ENCODE measurements at places on chromosomes 2 and 18.
A peak's percentile ranks its signal among the peaks of the same experiment; 100 is the strongest.

DNA sequence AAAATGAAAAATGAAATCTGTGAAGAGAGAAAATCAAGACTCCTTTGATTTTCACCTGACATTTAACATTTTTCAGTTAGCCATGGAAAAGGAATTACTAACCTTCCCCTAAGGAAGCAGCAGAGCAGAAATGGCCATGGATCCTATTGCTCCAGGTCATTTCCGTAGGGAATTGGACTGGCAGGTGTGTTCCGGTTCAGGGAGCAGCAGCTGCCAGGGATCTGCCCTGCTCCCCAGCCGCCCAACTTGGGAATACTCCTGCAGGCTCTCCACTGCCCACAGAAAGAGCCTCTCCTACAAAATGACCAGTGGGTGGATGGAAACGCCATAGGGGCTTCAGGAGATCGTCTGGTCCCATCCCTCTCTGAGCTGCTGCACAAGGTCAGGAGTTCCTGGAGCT lies 86.0 kb upstream of the MAPK4 start:
- DNase-seq, result no peak

GRCh38 chr2:109463891-109464290 lies 149.9 kb downstream of the SEPTIN10 start:
- DNase-seq, result no peak

GRCh38 chr2:85797263-85797660 lies 43.5 kb downstream of the ATOH8 start:
- no peak for DNase-seq

GRCh38 chr2:122009561-122009960 lies 254.1 kb downstream of the TSN start:
- DNase-seq, result no peak

DNA sequence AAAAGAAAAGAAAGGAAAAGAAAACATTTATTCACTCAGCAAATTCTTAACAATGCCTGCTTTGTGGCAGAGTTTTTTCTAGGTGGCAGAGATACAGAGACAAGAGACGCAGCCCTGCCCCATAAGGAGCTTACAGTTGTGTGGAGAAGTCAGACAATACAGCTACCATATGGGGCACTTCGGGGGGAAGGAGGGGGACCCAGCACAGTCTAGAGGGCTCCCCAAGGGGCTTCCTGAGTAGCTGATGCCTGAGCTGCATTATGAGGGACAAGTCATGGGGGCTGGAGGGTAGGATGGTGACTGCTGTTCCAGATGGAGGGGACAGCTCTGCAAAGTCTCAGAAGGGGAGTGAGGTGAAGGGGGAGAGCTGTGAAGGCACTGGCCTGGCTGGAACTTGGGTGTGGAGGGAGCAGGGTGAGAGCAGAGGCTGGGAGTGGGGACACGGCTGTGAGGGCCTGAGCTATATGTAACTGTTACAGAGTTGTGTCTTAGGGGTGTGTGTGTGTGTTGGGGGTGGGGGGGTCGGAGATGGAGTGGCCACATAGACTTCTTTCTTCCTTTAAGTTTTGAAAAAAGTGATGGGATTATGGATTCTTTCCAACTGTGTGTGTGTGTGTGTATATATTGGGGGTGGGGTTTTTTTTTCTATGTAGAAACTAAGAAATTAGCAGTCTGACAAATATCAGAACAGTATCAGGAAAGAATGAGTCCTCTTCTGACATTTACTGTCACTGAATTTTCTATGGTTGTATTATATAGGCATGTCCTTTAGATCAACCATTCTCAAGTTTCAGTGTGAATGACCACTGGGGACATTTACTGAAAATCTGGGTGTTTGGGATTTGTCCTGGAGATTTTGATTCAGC lies 66.0 kb upstream of the HAAO start:
- no peak for DNase-seq

GRCh38 chr2:26621469-26622199 lies 19.5 kb downstream of the CIB4 start:
- DNase-seq, result no peak

DNA sequence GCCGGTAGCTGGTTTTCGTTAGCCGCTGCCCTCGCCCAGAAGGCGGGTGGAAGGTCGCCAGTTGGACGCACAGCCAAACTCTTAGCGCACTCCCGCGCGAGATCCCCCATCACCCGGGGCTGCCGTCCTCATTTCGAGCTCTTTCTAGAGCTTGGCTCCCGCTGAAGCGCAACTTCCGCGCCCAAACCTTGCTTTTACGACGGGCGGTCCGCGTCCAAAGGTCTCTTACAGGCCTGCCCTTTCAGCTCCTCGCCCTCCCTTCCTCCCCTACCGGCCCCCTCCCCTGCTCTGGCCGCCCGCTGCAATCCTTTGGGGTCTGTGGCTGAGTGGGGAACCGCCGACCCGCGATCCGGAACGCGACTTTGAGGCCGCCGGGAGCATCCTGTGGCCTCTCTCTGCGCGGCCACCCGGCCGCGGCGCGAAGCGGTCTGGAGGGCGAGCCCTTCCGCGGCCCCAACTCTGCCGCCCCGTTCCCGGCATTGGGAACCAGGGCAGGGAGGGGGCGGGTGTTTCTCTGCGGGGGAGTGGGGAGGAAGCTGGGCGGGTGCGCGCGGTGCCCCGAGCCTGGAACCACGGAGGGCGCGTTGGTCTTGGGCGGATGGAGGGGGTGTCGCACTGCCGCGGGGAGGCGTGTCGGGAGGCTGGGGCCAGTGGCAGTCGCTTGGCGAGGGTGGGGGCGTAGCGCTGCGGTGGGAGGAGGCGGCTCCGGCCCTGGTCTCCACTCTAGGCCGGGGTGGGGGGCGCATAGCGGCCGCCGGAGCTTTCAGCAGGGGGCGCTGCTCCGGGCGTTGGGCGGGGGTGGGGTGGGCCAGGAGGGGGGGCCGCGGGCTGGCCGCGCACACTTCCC lies at the start of gene GDF7:
Gene GDF7, plus strand, starts transcription at position 841 of the 847 bp plus-strand sequence. CDS start 96 bp downstream, outside the sequence.
- DNase-seq, result no peak

GRCh38 chr2:234689911-234690379 lies 193.1 kb upstream of the ARL4C start:
- no peak for DNase-seq

- DNase-seq, result no peak
Observed at GRCh38 chr18:36917907-36918306, 89.0 kb downstream of the KIAA1328 start.

DNA sequence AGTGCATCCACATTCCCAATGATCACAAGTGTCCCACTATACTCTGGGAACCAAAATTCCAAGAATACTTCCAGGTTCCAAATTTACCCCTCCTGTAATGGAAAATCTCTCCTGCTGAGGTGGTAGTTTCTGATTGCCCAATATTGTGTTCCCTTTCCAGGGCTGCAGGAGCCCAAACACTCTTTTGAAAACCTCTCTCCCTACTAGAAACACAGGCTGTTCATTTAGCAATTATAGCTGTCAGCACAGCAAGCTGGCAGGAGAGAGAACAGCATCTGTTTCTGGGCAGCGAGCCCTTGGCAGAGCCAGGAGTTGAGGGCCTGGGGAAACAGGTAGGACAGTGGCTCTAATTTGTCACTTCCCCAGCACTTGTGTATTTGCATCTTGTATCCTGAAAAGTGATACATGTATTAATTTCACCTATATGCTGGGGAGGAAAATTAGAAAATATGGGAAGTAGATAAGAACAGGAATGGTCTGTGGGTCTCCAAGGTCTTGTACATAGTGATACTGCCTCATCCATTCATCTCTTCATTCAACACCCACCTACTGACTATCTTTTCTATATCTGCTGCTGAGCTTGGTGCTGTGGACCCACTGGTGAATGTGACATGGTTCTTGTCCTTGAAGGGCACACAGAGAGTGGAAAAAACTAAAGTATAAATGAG lies 16.9 kb upstream of the PAIP2B start:
- DNase-seq, result no peak

DNA sequence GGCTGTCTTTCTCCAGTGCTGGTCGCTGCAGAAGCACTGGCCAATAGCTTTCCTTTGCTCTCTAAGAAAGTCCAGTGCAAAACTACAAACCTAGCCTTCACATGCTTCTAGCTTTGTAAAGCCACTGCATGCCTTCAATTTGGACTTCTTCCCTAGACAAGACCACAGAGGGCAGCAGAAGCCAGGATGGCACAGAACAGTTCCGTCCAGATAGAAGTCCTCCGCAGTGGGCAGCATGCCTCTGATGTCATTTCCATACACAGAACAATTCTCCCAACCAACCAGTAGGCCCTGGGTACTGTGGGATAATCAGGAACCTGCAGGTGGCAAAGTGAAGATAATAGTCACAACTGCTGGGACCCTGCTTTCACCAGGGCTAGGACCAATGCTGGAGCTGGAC lies 3.3 kb downstream of the ST6GAL2 start:
- DNase-seq, result no peak

DNA sequence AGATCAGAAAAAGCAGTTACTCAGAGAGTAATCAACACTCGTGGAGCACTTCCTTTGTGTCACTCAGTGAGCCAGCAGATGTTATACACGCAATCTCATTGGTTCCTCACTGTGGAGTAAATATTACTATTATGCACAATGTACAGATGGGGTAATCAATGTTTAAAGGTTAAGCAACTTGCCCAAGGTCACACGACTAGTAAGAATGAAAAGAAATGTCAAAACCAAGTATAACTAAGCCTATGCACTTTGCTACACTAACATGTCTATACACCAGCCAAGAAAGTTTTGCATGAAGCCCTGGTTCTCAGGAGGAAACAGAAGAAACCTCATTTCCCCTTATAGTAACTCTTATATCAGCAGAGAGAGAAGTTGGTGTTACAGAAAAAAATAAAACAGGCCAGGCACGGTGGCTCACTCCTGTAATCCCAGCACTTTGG lies 5.4 kb downstream of the METTL21A start:
- DNase-seq, result no peak

DNA sequence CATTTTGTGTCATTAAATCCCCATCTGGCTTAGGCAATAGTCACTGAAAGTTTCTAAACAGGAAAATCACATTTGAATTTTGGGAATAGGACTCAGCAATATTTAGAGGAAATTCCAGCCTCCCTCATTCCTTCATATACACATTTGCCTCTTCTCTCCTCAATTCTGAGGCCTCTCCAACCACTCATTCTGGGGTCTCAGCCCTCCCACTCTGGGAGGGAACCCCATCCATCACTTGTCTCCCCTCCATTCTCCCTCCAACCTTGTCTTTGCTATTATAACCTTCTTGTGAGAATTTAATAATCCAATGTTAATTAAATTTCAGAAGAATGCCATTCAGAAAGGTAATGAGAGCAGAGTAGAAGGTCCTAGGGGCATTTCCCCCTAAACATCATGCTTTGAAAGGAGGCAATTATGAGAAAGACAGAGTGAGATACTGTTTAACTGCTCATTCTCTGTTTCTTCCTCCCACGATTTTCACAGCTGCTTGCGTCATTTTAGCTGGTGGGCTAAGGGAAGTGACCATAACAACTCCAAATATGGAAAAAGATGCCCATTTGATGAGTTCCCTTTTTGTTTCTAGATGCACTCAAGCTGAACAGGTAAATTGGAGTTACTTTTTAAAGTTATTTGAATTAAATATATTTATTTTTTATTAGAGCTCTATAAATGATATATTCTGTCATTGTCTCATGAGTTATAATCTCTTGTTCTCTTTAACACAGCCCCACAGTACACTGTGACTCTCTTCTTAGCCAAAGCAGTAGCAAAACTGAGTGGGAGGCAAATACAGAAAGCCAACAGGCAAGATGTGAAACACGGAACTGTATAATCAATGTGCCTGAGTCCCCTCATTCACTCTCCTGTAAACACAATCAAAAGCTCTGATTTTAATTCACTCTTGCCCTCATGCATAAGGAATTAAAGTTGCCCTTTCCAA lies 135.1 kb downstream of the DLGAP1 start:
- DNase-seq, result no peak

GRCh38 chr2:195119231-195119630 lies 537.8 kb upstream of the SLC39A10 start:
- DNase-seq, result no peak

GRCh38 chr2:230797515-230798495 lies 66.9 kb upstream of the ITM2C start:
- no peak for DNase-seq

DNA sequence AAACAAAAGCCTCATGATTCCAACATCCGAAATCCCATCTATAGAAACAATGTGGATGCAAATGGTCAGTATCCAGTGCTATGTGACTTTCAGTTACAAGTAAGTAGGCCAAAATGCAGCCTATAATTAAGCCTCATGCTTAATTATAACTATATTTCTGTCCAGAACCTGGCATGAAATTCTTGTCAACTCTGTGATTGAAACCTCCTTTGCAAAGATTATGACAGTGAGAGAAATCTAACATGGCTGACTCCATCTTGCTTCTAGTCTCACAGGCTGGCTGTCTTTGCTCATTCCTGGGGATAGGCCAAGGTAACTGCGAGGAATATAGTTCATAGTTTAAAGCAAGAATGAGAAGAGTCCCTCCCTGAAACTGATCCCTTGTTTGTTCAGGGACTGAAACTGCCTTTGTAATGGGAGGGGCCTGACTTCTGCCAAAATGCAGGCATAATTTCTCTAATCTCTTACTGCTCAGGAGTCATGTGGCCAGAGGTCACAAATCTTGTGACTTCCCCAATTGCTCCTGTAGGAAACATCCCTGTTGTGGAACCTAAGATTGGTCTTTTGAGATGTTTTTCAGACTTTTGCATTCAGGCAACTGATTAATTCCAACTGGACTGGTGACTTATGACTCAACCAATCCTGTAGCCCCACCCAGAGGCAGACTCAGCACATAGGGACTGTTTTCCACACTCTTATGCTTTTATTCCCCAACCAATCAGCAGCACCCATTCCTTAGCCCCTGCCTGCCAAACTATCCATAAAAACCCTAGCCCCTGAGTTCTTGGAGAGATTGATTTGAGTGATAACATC lies 84.5 kb upstream of the TLK1 start:
- DNase-seq, result no peak

DNA sequence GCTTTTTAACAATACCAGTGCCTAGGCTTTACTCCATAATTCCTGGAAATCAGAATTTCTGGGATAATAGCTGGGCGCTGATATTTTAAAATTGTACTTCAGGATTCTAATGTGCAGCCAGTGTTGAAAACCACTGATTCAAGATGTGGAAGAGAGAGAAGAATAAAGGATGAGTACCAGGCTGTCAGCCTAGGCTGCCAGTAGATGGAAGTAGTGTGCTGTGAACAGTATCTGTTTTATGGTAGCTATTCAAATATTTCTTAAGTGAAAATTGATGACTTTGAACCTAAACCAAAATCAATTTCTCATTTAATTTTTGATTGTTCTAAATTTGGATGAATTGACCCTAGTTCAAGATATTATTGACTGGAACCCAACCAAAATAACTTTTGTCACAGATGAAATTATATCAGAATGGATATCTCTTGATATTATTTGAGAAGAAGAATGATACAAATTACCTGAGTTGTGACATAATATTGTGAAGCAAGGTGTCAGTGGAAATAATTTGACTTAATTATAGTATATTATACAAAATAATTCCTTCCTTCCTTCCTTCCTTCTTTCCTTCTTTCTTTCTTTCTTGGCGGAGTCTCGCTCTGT lies 88.0 kb downstream of the COMMD1 start:
- peak; percentile 12 for DNase-seq

DNA sequence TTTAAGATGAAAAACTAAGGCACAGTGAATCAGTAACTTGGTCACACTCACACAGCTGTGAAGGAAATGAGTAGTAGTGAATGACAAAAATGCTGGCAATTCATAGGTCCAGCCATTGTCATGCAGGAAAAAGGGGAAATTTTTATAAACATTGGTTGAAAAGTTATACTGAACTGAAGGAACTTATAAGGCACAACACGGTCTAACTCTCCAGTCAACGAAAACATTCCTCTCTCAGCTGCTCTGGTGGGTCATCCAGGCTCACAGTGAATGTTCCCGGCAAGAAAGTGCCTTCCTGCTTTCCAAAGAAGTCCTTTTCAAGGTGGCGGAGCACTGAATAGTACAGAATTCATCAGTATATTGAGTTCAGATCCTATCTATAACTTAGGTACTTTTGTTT lies 476.1 kb downstream of the DCC start:
- no peak for DNase-seq

GRCh38 chr2:165313509-165313908 lies 74.3 kb downstream of the SCN2A start:
- DNase-seq, result no peak
